NCI-H1105 (cell line): ENCODE measurements at places on chromosomes 11 and 22.
A peak's percentile ranks its signal among the peaks of the same experiment; 100 is the strongest.

DNA sequence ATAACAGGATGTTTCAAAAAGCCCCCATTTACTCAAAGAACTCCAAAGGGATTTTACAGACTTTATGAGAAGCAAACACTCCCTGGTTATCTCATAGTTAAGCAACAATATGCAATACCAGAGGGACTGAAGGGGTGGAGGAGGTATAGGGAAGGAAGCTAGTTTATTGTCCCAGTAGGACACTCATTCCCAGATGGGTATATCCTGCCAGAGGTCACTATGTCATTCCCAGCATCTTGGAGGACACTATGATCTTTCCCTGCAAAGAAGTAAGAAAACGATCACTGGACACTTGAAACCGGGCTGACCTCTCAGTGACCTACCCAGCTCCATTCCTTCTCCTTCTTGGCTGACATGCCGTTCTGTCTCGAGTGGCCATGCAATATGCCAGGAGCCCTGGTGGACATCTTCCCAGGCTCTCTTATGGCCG lies 114.5 kb downstream of the NAT10 start:
- no peak for DNase-seq

GRCh38 chr11:71914617-71915189 lies 13.7 kb downstream of the XNDC1N start:
- DNase-seq, result no peak

GRCh38 chr11:71491940-71492339 lies 35.1 kb upstream of the KRTAP5-7 start:
- DNase-seq, result no peak

GRCh38 chr11:119591836-119592310 lies 137.1 kb downstream of the NECTIN1 start:
- DNase-seq, result no peak

GRCh38 chr11:14638561-14638960 lies 5.0 kb upstream of the PDE3B start:
- no peak for DNase-seq

- DNase-seq, result no peak
Measured at GRCh38 chr22:49437356-49437755, 390.3 kb downstream of the BRD1 start.

DNA sequence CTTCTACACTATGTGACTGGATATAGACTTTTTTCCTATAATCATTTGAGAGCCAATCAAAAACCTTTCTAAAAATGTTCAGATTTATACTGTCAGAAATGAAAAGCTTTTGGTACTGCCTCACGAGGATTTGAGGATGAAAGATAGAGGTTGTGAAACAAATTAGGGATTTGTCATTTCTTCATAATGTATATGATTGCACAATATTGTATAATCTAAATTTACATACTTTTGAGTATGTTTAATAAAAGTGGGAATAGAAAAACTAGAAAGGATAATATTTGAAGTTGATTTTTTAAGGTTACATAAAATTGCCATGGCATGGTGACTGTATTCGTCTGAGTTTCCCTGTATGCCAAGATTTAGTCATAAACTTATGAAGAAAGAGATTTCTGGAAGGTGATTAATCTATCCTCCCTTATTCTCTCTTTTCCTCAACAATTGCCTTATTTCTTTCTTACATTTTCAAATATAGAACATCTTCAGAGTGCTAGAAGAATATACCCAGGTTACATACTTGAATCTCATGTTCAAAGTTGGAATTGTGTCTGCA lies 56.2 kb downstream of the CASP12 start:
- DNase-seq, result no peak

- DNase-seq, result no peak
Measured at GRCh38 chr11:111541254-111542061, 938 bp downstream of the LAYN start.

DNA sequence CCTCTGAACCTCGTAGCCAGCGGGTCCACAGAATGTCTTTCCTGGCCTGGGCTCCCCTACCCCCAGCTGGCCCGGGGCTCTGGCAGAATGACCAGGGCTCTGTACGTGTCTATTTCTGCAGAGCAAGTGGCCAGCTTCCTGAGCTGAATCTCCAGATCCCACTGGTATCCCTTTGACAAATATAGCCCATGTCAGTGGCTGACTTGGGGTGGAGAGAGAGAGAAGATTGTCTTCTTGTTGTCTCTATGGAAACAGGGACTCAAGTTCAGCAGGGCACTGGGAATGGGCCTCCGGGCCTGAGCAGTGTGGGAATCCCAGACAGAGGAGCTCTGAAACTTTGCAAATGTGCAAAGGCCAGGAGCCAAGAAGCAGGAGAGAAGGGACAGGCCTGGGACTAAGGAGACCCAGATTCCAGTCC lies 33.9 kb downstream of the ANO1 start:
- no peak for DNase-seq

DNA sequence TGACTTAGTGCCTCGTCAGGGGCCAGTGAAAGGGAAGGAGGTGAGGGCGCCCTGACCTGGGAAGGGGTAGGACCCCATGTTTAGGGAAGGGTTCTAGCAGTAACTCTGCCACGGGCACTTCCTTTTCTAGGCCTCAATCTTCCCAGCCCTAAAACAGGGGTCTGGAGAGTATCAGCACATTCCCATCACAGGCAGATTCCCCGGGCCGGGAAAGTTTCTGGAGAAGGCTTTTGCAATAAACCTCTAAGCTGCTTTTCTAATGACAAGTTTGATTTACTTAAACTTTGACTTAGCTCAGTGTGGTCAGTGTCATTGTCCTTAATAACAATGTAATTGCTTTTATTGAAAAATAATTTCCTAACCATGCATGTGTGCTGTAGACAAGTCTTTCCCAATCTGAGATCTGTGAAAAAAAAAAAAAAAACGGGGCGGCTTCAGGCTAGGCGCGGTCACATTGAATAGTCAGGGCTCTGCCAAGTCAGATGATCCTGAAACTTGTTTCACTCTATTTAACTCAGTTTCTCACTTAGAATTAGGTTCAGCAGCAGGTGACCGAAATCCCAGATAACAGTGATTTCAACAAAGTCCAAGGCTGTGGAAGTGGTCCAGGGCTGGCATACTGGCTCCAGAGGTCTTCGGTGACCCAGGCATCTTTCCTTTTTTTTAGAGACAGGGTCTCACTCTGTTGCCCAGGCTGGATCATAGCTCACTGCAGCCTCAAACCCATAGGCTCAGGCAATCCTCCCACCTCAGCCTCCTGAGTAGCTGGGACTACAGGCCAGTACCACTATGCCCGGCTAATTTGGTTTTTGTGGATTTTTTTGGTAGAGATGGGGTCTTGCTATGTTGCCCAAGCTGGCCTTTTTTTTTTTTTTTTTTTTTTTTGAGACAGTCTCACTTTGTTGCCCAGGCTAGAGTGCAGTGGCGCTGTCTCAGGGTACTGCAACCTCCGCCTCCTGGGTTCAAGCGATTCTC lies 19.5 kb upstream of the TAB1 start:
- no peak for DNase-seq

GRCh38 chr11:104968355-104968855 lies at the start of gene CASP4:
CASP4 (minus strand) TSS chr11:104968574; CDS start chr11:104968525, 49 bp downstream.
- peak; percentile 33 for DNase-seq

DNA sequence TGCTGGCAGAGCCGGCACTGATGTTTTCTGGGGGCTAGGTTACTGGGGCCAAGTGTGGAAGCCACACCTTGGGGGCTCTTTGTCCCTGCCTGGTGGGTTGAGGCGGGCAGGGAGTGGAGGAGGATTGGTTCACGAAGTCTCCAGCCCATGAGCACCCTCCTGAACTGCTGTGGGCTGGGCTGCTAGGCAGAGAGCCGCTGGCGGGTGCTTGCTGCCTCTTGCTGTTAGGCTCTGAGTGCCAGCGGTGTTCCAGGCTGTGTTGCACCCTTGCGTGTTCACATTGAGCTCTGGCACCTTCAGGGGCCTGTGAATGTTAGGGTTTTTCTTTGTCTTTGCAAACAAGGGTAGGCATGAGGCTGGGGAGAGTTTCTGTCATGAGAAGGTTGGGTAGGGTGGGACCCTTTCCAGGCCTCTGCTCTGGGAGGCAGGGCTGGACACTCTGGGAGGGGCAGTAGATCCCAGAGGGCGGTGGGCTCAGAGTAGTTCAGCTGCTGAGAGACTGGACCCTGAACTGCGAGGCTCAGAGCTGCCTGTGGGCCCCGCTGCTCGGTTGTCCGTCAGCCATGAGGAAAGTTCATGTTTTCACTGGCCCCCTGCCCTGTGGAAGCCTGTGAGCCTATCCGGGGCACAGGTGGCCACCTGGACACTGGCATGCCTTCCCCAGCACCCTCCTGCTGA lies 24.0 kb upstream of the TMEM191C start:
- DNase-seq, result no peak

- DNase-seq, result no peak
Measured at GRCh38 chr11:130103296-130103814, 33.7 kb downstream of the APLP2 start.

DNA sequence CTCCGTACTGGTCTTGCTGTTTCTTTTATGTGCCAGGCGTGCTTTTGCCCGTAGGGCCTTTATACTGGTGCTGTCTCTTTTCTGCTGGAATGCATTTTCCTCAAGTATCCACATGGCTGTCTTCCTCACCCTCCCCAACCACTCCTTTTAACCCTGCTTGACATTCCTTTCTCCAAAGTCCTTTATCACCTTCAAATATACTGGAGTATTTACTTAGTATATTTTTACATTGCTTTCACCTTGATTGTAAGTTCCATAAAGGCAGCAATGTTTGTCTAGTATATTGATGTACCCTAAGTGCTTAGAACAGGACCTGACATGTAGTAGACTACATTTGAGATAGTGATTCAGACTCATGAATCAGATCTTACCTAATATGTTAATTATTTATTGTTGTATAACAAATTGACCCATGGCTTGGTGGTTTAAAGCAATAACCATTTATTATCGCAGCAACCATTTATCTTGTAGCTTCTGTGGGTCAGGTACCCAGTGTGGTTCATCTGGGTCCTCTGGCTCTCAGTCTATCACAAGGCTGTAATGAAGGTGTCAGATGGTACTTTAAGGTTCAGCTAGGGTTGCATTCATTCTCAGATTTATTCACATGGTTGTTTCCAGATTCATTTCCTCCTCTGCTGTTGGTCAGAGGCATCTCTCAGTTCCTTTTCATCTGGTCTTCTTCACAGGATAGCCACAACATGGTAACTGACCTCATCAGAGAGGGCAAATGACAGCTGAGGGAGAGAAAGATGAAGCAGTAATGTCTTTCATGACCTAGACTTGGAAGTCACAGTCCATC lies 34.2 kb downstream of the DDX10 start:
- no peak for DNase-seq

DNA sequence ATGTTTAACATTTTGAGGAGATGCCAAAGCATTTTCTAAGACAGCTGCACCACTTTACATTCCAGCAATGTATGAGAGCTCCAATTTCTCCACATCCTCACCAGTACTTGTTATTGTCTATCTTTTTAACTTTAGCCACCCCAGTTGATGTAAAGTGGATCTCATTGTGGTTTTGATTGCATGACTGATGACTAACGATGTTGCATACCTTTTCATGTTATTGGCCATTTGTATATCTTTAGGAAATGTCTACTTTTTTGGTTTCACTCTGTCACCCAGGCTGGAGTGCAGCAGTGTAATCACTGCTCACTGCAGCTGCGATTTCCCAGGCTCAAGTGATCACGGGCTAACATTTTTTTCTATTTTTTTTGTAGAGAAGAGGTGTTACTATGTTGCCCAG lies 8.9 kb downstream of the TTC28 start:
- no peak for DNase-seq

- DNase-seq, result no peak
Measured at GRCh38 chr11:128867277-128867676, at the start of gene KCNJ1. KCNJ1 (minus strand) TSS chr11:128867296; CDS start chr11:128840243, 27,053 bp downstream.

DNA sequence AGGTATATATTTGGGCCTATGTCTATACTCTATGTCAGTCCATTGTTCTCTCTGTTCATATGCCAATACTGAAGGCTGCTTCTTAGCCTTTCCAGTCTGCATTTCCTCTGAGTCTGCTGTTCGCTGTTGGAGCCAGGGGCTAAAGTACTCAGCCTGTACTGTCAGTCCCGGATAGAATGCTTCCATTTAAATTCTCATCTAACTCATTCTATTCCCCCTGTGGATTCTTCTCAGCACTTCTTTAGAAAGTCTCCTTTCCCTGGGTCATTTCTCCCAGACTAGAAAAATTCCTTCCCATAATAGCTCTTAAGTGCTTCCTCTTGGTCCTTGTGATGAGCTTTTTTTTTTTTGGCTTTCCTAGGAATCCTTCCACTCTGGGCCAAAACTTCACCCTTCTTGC lies 293.1 kb downstream of the KIRREL3 start:
- no peak for DNase-seq

- no peak for DNase-seq
Measured at GRCh38 chr11:96340555-96340885, 2.5 kb downstream of the MAML2 start.

DNA sequence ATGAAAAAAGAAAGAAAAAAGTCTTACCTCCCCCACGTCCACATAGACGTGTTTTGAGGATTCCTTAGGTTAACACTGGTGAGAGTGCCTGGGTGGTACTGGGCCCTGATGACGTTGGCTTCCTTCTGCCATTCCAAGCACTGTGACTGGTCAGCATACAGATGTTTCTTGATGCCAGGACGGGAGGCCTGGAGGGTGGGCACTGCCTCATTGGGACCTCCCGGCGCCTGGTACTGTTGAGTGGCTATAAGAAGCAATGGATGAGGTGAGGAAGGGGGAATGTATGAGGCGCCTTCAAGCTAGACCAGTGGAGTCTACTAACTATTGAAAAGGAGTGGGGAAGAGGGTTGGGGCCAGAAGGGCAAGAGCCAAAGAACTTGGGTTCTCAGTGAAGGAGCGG lies 45.3 kb downstream of the MICAL2 start:
- no peak for DNase-seq

GRCh38 chr22:43440556-43440955 lies 28.7 kb downstream of the MPPED1 start:
- DNase-seq, result no peak
